Activated B cell treated with CpG ODN at 0.5 μM for 24 hours (primary cell): ENCODE measurements at places on chromosomes 13 and 19. TPM values are rescaled to one million over a fixed set of nuclear protein-coding genes. Genes with fewer than 3 reads are reported as not detected.

Gene GIPR
- total RNA-seq = 0.49 and 0.69 TPM in 2 replicates

Gene KIR2DL4
- not detected in 2 replicates for total RNA-seq

Gene RPS16
- total RNA-seq = 4,002 and 4,656 TPM in 2 replicates

Gene CEACAM4
- not detected in 2 replicates for total RNA-seq

Gene ZNF568
- total RNA-seq = 12.0 and 13.4 TPM in 2 replicates

Gene SHISA2
- total RNA-seq = not detected in 2 replicates

Gene KLK4
- total RNA-seq = 0.32 and 0.75 TPM in 2 replicates

DNA sequence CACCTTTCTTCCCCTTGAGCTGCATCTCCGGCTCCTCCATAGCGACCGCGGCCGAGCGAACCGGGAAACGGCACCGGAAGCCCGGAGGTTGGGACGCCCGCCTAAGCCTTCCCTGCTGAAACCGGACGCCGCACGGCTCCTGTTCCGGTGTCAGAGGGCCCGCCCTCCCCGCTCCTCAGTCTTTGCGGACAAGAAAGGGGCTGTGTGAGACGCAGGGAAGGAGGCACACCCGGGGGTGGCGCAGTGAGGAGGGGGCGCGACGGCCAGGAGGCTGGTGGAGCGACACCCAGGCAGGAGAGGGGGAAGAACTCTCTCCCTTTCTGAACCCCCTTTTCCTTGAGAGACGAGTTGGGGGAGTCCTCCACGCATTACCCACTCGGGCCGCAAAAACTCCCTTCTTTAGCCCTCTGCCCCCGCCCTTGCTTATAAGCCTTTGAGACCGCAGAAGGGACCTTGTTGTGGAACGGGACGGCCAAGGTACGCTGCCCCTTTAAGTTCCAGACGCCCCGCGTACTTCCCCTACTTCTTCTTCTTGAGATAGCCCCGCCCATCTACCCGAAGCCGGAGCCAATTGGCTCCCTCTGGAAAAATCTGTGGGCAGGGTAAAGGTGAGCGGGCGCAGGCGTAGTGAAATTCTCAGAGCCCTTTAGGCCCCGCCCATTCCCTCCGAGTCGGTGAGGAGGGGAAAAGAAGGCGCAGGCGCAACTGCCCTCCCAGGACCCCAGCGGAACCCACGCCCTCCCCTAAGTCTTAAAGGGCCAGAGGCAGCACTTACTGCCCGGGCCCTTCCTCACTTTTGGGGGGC is at the start of the genes BORCS8 and RFXANK:
BORCS8 (minus strand) TSS at position 75 of the 805 bp plus-strand sequence; CDS start at position 40, 35 bp downstream.
RFXANK (plus strand) TSS at position 181 of the 805 bp plus-strand sequence. CDS start 1,689 bp downstream, outside the sequence.
- peak; percentile 91 for DNase-seq

GRCh38 chr13:32098272-32098671 is 66.7 kb downstream of the FRY start:
- DNase-seq = no peak

- no peak for DNase-seq
These were observed 728 bp upstream of the DENND1C start for GRCh38 chr19:6482343-6482686.

DNA sequence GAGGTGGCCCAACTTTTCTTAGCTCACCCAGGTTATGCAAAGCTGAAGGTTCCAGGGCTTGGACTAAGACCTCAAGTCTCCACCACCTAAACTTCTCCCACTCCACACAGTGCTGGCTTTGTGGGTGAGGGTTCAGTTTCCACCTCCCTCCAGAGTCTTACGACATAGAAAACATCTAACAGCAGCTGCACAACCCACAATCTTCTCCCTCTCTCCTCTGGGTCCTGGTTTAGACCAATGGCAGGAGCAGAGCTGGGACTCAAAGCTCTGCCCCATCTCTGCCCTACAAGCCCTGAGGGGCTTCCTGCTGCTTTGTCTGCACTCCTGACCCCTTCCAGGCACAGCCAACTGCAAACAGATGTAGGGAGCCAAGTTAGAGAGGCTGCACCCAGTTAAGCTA is 16.0 kb downstream of the IRGC start:
- DNase-seq = no peak

DNA sequence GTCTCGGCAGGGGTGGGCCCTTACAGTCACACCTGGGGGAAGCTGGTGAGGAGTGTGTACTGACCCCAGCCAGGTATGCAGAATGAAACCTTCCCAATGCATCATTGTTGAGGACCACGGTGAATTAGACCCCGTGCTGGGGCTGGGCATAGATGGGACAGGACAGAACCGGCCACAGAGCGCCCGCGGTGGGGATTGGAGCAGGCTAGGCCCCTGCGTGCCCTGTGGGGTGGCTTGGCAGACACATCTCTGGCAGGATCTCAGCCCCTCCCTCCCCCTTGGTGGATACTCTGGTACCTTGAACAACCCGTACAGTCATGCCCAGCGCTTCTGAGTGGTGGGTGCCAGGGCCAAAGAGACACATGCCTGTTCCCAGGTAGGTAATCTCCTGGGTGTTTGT is 200.6 kb downstream of the TEX29 start:
- DNase-seq = no peak

GRCh38 chr13:50400035-50400726 is 384.9 kb downstream of the KCNRG start:
- DNase-seq = no peak

- DNase-seq = no peak
These were observed 823.1 kb downstream of the DIAPH3 start for GRCh38 chr13:59340581-59340980.

DNA sequence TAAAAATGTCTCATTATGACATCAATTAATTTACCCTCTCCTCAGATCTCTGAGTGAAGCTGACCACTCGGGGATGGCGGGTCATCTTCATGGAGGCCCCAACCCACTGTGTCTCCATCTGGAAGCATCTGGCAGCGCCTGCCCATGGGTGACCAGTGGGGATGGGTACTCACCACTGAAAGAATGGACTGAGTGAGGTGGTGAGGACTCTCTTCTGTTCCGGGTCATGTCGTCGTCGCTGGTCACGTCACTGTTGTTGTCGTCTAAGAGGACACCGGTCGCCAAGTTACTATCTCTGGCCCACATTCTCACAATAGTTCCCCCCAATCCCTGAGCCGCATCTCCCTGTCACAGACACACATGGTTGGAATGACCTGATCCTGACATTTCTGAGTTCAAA is 17.1 kb downstream of the PEG3 start:
- DNase-seq = no peak

DNA sequence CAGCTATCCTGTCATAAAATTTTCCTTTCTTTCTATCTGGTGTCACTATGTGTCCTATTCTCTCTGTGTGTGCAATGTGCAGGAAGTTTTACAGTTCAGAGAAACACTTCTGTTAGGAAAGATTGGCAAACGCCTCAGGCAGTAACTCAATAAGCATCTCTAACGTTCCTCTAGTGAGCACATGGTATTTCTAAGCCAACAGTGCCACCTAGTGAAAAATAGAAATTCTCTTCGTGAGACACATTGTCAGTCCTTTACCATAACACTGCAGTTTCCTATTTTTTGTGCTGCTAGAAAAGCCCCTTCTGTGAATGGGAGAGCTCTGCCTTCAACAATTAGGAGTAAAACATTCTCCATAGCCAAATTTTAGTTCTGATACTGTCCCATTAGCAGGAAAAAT is 50.7 kb downstream of the ZNF723 start:
- no peak for DNase-seq

- DNase-seq = no peak
These were observed 183.2 kb upstream of the GPR12 start for GRCh38 chr13:26943748-26944147.

GRCh38 chr13:21518617-21519144 is 59.6 kb upstream of the ZDHHC20 start:
- DNase-seq = no peak

- no peak for DNase-seq
These were observed 47.8 kb downstream of the NDFIP2 start for GRCh38 chr13:79528759-79529191.

- DNase-seq = no peak
These were observed 6.5 kb downstream of the UNC13A start for GRCh38 chr19:17681505-17682125.
